Ovary (tissue), 10 donors: ENCODE measurements at places on chromosomes 7 and 10. TPM values are rescaled to one million over a fixed set of nuclear protein-coding genes. Genes with fewer than 3 reads are reported as not detected.

Gene C7orf57
- not detected for polyA plus RNA-seq

Gene SHH
- polyA plus RNA-seq, result not detected

Gene ARL3
- 23.9 TPM for polyA plus RNA-seq

Gene OR2A7
- polyA plus RNA-seq, result 3.3 TPM

Gene DRGX
- polyA plus RNA-seq, result not detected

Gene PTN
- polyA plus RNA-seq, result 8.4 TPM

Gene PRKAR2B
- 84.9 TPM for polyA plus RNA-seq

Gene PLXDC2
- polyA plus RNA-seq, result 76.0 TPM

Gene MPP7
- polyA plus RNA-seq, result 7.5 TPM

Gene ZNF736
- polyA plus RNA-seq, result 5.0 TPM

Gene STEAP2
- 15.7 TPM for polyA plus RNA-seq

Gene LEP
- polyA plus RNA-seq, result 0.01 TPM

Gene CACNA2D1
- polyA plus RNA-seq, result 6.6 TPM

Gene CAV1
- polyA plus RNA-seq, result 287 TPM

Gene NPTX2
- 75.7 TPM for polyA plus RNA-seq

Gene FAM25G
- polyA plus RNA-seq, result not detected

Gene CYP3A4
- polyA plus RNA-seq, result 0.25 TPM

Gene MBL2
- polyA plus RNA-seq, result not detected
